ENCODE measurements at places on chromosomes 16 and 17.

DNA sequence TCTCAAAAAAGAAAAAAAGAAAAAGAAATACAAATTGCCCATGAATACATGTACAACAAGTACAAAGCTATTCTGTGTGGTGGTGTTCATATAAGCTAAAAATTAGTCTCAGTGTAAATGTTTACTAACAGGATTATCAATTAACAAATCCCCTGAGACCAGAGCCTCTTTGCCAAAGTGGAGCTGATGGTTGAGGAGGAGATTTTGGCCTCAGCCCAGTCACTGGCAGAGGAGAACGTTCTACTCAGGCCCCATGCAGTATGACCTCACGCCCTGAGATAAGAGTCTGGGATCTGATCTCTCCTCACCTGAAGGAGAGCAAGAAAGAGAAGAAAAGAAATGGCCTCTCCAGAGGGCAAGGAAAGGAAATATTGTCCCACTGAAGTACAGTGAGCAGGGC, 35.5 kb upstream of the NOL11 start:
- DNase-seq: no peak

GRCh38 chr17:48505788-48506187, 25.0 kb downstream of the HOXB1 start:
- DNase-seq: no peak

- DNase-seq: no peak
Measured at GRCh38 chr16:84444476-84444875, 60.0 kb downstream of the MEAK7 start.

DNA sequence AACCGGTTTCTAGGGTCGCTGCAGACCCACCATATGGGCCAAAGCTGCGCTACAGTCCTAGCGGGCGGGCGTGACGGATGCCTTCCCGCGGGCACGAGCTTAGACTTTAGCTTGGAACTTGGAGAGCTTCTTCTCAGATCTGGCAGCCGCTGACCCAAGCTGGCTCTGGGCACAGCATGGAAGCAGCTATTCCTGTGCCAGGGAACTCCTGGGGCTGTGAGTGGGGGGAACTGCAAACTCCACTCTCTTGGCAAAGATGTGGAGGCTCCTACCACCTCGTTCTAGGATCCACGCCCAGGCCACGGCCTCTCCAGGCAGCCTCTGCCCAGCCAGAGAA, 8.8 kb downstream of the FAAP100 start:
- DNase-seq: no peak

- no peak for DNase-seq
Measured at GRCh38 chr16:46922239-46922638, 38.1 kb downstream of the GPT2 start.

- DNase-seq: no peak
Measured at GRCh38 chr17:55584055-55584685, 72.9 kb upstream of the SMIM36 start.

GRCh38 chr16:86143666-86144065, 244.7 kb downstream of the IRF8 start:
- DNase-seq: no peak

- no peak for DNase-seq
Measured at GRCh38 chr17:40412880-40413279, 4.8 kb downstream of the TOP2A start.

- DNase-seq: no peak
Measured at GRCh38 chr17:82977606-82978005, 101.8 kb upstream of the METRNL start.

Measured in neural progenitor cell (in vitro differentiated cells).